ENCODE measurements at places on chromosomes 1 and 21. TPM values are rescaled to one million over a fixed set of nuclear protein-coding genes. Genes with fewer than 3 reads are reported as not detected.

DNA sequence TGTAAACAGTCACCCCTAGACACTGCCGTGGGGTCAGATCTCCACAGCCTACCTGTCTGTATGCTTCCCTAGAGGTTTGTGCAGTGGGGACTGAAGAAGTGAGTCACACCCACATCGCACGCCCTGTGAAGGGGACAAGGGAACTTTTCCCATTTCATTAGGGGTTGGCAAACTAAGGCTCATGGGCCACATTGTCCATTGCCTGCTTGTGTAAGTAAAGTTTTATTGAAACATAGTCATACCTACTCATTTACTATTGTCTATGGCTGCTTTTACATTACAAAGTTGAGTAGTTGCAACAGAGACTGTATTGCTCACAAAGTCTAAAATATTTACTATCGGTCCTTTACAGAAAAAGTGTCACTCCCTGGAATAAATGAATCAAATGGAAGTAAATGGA, 2.5 kb upstream of the FGGY start:
- H3K27ac ChIP-seq: no peak overlapping the region
- H3K4me3 ChIP-seq: no peak overlapping the region
- H3K4me1 ChIP-seq: peaks cover 6% of the 10 kb centered on the region
- H3K27me3 ChIP-seq: peaks cover 12% of the 10 kb centered on the region

FCER1G gene
- 0.34 TPM for total RNA-seq

FCRL1 gene
- not detected for total RNA-seq

AGBL4 gene
- 1.5 TPM for total RNA-seq

DNA sequence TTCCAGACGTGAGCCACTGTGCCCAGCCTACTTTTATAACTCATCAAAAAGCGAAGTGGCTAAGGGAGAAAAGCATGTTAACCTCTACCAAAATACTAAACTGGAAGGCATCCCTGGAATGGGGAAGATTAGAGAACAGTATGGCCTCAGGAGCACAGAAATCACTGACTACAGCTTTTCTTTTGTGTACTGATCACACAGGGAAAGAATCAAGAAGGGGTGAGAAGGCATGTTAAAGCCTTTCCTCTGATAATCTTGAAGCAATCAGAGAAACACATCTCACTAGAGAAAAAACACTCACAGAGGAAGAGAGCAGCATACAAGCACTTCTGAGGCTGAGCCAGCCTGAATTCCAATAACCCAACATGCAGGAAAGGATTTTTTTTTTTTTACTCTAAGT, 10.7 kb downstream of the PCAT6 start:
- H3K4me1 ChIP-seq: no peaks in the 10 kb centered on the region
- no peaks in the 10 kb centered on the region for H3K27me3 ChIP-seq
- no peaks in the 10 kb centered on the region for H3K36me3 ChIP-seq
- no peak overlapping the region for H3K27ac ChIP-seq

DNA sequence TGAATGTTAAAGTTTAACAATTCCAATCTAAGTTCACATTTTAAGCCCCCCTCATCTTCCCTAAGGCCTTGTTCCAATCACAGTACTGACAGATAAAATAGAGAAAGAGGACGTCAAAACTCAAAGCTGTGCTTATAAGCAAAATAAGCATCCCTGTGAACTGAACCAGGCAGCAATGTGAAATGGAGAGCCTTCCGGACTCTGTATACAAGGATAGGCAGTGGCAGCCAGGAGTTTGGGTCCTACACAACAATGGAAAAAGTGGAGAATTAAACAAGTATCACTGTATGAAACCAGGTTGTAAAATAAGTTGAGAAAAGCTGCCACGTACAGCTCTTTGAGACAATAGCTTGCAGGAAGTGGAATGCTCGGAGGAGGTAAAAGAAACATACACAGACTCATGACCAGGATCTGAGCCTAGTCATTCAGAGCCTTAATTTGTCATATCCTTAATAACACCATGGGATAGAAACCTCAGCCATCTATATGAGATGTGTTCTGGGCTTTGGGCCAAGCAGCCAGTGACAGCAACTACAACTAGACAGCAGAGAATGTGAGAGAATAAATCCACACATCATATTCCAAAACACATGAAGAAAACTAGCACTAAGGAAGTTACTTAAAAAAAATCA, 55.2 kb upstream of the PALMD start:
- H3K4me1 ChIP-seq: no peaks in the 10 kb centered on the region
- H3K36me3 ChIP-seq: no peaks in the 10 kb centered on the region
- H3K27ac ChIP-seq: no peak overlapping the region
- DNase-seq: no peak
- H3K4me3 ChIP-seq: no peak overlapping the region
- no peaks in the 10 kb centered on the region for H3K27me3 ChIP-seq

CA6 gene
- not detected for total RNA-seq

ZBTB18 gene
- 26.8 TPM for total RNA-seq

DNA sequence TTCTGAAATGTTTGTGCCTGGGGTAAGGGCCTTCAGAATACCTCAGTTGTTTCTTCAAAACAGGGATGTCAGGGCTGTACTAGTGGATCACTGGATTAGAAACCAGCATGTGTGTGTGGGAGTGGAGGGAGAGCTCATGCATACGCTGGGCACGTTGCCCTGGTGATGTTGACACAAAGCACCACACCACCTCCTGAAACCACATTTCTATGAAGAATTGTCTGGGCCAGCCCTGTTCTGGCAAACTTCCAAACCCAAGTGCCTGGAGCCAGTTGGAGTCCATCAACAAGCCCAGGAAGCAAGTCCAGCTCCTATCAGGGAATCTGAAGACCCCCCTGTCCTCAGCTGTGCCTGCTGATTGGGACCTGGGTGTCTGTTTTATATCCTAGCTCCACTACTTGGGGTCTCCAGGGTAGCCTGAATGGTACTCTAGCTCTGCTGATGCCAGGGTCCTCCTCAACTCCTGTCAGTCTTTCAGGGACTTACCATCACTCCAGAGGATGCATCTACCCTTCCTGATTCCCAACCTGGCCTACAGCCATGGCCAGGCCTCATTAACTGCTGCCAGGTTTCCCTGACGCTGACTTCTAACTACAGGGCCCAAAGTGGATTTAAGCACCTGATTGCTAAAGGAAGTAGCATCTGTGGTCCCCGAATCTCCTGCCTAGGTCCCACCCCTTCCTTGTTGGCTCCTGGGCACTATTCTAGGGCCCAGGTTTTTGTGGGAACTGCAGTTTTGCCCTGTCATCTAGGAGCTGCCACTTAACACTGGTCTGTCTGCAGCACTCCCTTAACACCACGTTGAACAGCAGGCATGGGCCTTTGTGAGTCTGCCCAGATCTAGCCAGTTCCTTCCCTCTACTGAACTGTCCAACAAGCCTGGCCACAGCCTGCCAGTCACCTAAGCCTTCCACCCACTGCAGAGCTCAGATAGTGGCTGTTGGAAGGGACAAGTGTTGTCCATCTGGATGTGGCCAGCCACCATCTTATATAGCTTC, 45.5 kb downstream of the LPAR3 start:
- H3K36me3 ChIP-seq: no peaks in the 10 kb centered on the region
- no peaks in the 10 kb centered on the region for H3K4me1 ChIP-seq
- H3K27me3 ChIP-seq: no peaks in the 10 kb centered on the region
- no peak overlapping the region for H3K4me3 ChIP-seq
- no peak for DNase-seq
- H3K27ac ChIP-seq: no peak overlapping the region

VTCN1 gene
- 0.11 TPM for total RNA-seq

DNA sequence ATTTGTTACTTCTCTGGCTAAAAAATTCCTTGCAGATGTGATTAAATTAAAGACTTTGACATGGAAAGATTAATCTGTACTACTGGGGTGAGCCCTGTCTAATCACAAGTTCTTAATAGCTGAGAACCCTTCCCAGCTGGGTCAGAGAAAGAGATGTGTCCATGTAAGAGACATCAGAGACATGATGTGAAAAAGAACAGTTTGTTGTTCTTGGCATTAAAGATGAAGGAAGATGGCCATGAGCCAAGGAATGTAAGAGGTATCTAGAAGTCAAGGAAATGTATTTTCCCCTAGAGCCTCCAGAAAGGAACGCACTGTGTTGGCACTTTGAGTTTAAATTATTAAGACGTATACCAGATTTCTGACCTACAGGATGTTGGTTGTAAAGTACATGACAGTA, 1271.5 kb upstream of the PRMT6 start:
- no peak for DNase-seq
- no peaks in the 10 kb centered on the region for H3K27me3 ChIP-seq
- H3K27ac ChIP-seq: no peak overlapping the region
- no peaks in the 10 kb centered on the region for H3K4me1 ChIP-seq
- H3K4me3 ChIP-seq: no peak overlapping the region
- no peaks in the 10 kb centered on the region for H3K36me3 ChIP-seq

DNA sequence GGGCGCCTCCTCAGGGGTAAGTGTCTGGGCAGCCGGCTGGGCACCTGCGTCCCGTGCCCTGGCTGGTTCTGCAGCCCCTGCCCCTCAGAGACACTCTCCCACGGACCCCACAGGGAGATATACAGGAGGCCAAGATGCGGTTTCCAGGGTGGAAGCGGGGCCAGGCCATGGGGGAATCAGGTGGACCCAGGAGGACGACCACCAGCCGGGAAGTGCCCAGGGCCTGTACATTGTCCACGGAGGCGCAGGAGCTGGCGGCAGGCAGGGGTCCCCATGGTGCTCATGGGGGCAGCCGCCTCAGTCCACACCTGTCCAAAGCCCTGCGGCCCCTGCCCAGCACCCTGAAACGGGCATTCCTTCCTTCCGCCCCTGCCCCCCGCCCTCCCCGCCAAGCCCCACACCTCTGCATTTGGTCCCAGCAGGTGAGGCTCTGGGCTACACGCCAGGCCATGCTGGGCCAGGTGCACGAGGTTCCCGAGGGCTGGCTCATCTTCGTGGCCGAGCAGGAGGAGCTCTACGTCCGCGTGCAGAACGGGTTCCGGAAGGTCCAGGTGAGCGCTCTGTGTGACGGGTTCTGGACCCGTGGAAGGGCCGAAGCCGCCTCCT, 36.7 kb downstream of the SLC19A1 start:
- peaks cover 3% of the 10 kb centered on the region for H3K4me1 ChIP-seq
- H3K27ac ChIP-seq: no peak overlapping the region
- no peak overlapping the region for H3K4me3 ChIP-seq

DNA sequence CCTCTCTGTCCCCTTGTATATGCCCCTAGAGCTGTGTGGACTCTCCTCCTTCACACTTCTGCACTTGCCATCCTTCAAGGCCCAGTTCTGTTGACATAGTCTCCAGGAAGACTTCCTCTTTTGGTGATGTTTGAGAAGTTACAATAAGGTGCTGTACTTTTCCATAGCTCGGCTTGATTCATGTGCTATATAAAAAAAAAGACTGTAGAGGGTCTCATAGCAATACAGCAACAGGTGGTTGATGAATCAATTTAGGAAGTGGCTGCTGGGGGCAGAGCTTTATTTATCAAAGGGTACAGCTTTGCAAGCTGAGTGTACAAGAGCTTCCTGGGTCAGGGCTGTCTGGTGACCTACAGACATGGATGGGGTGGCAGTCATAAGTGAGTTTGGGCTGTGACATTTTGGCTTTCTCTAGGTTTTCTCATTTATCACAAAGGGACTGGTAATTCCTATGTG, 102.7 kb downstream of the RUNX1 start:
- peaks cover 18% of the 10 kb centered on the region for H3K27me3 ChIP-seq
- no peak overlapping the region for H3K4me3 ChIP-seq
- no peak for DNase-seq
- no peak overlapping the region for H3K27ac ChIP-seq
- H3K36me3 ChIP-seq: no peaks in the 10 kb centered on the region

DNA sequence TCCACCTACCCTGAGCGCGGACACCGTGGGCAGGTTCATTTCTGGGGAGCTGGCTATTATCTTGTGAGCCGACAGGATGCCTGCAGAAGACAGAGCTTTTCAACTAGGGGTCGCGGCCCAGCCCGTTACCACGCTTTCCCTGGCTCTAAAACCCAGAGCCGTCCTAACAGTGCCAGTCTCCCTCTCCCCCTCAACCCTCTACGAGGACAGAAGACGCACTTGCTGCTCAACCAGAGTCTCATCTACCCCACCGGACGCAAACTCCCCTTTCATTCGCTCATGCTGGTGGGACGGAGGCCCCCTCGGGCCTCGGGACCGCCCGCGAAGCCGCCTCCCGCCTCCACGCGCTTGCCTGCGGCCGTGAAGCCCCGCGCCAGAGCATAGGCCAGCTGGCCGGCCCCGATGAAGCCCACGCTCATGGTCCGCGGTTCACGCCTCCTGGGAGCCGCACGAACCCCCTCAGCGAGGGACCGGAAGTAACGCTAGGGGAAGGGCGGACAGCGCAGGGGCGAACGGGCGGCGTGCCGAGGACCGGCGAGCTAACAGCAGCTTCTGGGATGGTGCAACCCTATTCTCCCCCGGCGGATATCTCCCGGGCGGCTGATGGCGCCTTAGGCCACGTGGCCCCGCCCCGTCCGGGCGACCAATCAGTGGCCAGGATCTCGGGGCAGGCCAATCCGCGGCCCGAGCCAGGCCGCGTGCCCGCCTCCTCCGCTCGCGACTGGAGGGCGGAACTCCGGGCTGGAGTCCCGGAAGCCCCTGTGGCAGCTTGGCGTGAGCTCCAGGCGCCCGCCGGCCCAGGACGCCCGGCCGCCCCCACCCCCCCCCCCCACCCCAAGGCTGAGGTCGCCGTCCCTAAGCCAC, at the start of gene PYCR2:
Gene PYCR2 (minus strand): TSS at position 559 of the 864 bp plus-strand sequence. CDS start 140 bp downstream, at position 419.
- peak within 1 kb of the TSS; percentile 88 for H3K4me3 ChIP-seq
- H3K27me3 ChIP-seq: no peaks in the 10 kb centered on the region
- H3K27ac ChIP-seq: peak within 1 kb of the TSS; percentile 88
- DNase-seq: peak; percentile 98
- no peaks in the 10 kb centered on the region for H3K36me3 ChIP-seq
- H3K4me1 ChIP-seq: peaks cover 10% of the 10 kb centered on the region

- no peak overlapping the region for H3K4me3 ChIP-seq
- no peak overlapping the region for H3K27ac ChIP-seq
- DNase-seq: no peak
- no peaks in the 10 kb centered on the region for H3K27me3 ChIP-seq
- H3K36me3 ChIP-seq: no peaks in the 10 kb centered on the region
- no peaks in the 10 kb centered on the region for H3K4me1 ChIP-seq
Observed at GRCh38 chr21:15688809-15689208, 41.0 kb upstream of the USP25 start.

DNA sequence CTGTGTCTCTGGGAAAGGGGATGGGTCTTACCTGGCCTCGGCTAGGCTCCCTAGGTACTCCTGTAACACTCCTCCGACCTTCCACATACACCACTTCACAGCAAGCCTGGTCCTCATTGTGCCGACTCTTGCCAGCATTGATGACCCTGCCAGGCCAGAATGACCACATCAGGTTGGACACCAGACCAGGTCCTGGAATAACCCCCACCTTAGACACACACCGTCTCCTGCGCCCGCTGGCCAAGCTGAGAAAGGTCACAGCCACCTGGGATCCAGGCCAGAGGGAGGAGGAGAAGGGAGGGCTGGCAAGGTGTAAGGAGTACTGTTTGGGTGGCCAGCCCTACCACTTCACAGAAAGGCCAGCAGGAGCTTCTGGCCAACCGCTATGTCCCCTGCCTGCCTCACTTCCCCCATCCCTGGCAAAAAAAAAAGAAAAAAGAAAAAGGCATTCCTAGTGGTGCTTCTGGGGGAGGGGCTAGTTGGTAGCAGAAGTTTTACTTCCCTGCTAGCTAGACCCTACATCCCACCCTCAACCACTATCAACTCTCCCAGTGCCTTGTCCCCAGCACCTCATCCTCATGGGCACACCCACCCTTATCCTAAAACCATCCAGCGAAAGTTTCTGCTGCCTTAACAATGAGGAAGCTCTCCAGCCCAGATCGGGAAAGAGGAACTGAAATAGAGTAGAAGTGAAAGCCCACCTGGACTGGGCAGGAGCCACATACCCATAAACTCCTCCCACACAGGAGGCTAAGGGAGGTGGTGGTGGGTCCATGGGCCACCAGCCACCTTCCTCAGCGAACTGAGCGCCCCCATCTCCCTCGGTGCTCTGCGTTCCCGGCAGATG, 1.4 kb downstream of the PPM1J start:
- H3K4me1 ChIP-seq: peaks cover 25% of the 10 kb centered on the region
- no peak overlapping the region for H3K27ac ChIP-seq
- DNase-seq: peak; percentile 28
- peak overlapping the region; percentile 60 for H3K4me3 ChIP-seq
- peaks cover 77% of the 10 kb centered on the region for H3K27me3 ChIP-seq

KRTAP7-1 gene
- total RNA-seq: not detected

LIN9 gene
- total RNA-seq: 34.4 TPM

Measured in neural progenitor cell (in vitro differentiated cells).